Femur (tissue), 1 donor: ENCODE measurements at places on chromosomes 13 and 19.
A peak's percentile ranks its signal among the peaks of the same experiment; 100 is the strongest.

- DNase-seq = no peak
Measured at GRCh38 chr13:80259159-80259558, 81.8 kb downstream of the SPRY2 start.

- no peak for DNase-seq
Measured at GRCh38 chr19:44280916-44281315, 21.2 kb downstream of the ZNF233 start.

DNA sequence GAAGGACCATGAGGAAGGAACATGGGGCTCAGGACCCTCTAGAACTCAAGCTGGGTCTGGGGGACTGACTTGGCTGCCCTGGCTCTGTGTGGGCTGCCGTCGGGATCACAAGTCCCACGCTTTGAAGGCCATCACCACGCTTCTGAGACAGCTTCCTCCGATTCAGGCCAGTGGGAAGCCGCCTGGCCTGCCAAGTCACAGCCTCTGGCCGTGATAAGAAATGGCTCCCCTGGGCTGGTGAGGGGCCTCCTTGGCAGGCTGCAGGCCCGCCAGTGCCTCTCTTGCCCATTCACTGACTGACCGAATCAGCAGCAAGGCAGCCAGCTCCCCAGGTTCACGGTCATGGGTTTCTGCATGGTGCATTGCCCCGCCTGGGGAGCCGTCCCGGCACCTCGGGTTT, 48.8 kb downstream of the COMP start:
- no peak for DNase-seq

DNA sequence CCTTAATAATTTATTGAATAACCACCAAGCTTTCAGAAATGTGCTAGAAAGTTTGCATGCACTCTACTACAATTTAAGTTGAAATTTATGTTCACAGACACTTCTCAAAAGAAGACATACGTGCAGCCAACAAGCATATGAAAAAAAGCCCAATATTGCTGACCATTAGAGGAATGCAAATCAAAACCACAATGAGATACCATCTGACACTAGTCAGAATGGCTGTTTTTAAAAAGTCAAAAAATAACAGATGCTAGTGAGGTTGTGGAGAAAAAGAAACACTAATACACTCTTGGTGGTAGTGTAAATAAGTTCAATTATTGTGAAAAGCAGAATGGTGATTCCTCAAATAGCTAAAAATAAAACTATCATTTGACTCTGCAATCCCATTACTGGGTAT, 308.8 kb upstream of the PCDH9 start:
- no peak for DNase-seq

DNA sequence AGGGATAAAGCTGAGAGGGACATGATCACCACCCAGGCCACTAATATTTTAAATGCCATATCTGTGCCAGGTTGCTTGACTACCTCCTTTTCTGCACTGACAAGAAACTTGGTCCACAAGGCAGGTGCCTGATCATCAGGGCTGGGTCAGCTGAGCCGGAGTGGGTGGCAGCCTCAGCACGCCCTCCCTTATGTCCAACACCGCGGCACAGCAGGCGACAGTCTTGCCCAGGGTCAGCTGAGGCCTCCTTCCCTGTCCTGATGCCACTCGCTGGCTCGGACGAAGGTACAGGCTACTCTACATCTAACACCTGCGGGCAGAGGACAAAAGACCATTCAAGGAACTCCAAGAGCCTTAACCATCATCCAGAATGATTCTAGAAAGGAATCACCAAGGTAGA, 16.9 kb downstream of the ZC3H4 start:
- DNase-seq = no peak

DNA sequence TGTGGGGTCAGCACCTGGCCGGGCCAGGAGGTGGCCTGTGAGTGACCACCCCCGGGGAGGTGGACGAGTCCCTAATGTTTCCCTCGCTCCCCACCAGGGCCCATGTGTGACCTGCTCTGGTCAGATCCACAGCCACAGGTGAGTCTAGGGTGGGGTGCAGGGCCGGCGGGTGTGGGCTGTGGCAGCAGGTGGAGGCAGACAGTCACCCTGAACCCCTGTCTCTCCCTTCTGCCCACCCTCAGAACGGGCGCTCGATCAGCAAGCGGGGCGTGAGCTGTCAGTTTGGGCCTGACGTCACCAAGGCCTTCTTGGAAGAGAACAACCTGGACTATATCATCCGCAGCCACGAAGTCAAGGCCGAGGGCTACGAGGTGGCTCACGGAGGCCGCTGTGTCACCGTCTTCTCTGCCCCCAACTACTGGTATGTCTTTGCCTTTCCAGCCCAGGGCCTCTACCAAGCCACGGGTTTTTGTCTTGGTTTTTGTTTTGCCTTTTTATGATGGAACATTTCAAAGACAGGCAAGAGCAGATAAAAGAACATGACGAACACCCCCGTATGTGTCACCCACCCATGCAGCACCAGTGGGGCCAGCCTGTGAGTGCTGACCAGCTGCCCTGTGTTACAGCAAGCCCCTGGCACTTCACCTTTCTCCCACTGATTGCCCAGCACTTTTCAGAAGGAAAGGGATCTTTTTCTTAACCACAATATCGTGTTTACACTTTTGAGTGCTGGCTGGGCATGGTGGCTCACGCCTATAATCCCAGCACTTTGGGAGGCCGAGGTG, 24.9 kb downstream of the CCDC8 start:
- no peak for DNase-seq

DNA sequence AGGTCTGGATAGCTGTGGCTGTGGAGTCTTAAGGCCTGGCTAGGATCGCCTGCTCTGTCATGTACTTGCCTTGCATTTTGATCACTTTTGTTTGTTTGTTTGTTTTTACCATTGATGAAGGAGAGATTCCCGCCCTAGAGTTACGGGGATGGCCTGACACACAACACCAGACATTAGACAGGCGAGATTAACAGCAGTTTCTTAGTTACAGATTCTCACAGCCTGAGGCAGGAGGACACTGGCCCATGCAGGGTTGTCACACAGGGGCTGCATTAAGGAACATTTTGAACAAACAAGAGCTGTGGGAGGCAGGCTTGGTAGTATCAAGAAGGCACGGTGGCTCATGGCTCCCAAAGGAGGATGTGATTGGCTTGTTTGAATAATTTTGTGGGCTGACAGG, 291.8 kb downstream of the HS6ST3 start:
- no peak for DNase-seq

DNA sequence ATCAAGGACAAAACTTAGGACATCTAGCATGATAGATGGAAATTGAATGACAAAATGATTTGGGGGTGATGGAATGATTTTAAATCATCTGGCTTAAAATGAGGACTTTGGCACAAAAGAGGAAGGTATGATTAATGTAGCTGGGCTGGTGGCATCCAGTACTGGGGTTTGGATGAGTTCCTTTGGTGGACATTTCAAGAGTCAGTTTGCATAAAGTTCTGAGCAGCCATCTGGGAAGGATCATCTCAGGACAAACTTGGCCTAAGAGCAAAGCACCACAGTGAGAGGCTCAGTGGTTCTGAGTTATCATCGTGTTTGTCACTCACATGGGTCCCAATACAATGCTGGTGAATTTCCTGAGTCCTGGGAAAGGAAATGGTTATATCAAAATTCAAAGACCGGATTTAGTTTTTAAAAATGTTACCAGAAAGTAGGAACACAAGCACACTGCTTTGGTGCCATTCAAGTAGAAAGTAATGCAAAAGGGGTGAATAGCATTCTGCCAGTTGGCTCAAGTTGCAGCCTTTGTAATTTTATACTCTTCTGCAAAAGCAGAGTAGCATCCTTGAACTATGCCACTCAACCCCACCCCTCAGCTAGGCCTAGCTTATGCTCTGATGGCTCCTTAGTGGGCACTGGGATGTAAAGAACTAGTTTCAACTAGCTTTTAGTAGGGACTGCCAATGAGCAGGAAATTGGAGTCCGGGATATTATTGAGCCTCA, 219.0 kb downstream of the COG6 start:
- DNase-seq = no peak

DNA sequence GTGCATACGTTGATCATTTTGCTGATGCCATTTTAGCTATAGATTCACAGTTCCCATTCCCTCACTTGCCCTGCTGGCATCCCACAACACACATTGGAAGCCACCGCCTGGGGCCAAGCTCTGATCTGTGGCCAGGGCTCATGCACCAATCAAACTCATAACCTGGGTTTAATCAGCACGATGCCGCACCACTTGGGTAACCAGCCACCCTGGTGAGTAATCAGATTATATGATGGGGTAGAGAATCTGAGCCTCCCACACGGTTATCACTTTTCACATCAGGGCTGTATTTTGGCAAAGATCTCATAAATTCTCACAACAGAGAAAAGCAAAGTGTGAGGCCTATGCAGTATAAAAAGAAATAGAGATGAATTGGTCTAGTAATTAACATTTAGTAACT, 66.0 kb upstream of the TNFRSF19 start:
- no peak for DNase-seq

GRCh38 chr19:47316513-47316912, 6.9 kb downstream of the C5AR1 start:
- DNase-seq = no peak

GRCh38 chr19:3398900-3399278, 32.5 kb downstream of the NFIC start:
- no peak for DNase-seq

DNA sequence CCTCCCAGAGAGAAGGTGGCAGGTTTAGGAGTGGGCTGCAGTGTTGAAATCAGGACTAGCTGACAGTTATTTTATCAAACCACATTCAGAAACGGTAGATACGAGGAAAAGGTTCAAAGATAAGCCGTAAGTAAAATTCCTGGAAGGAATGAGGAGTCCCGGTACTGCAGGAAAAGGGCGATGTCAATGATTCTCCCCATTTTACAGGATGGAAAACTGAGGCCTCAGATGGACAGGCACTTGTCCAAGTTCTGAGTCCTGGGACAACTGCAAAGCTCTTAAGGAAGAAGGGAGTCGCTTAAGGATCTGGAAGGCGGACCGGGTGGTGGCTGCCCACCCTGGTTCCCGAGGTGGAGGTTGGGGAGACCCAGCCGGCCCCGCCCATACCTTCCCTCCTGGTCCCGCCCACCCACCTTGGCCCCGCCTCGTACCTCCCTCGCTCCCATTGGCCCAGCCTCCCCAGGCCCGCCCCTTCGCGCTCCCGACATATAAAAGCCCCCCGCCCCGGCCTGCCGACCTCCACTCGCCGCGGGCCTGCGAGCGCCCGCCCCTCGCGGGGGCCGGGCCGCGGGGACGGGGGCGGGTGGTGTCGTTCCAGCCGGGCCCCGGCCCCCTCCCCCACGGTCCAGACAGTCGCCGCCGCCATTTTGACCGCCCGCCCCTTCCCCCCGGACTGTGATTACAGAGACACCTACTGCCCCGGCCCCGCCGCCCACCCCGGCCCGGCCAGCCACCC, 603 bp downstream of the RFX1 start:
- DNase-seq = peak; percentile 95

DNA sequence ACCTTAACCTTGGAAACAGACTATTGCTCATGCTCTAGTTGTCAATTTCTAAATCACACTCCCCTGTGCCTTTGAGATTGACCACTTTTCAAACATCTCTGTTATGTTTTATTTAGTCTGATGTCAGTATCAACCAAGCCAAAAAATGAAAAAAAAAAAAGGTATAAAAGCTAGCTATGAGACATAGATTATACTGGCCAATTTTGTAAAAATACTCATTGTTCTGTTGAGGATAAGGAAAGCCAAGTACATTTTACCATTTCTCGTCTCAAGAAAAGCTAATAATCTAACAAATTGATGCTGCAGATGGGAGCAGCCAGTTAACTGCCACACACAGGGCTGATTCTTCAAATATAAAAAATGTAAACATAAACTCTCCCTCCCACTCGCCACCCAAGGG, 572.6 kb upstream of the KLF12 start:
- DNase-seq = no peak

- no peak for DNase-seq
Measured at GRCh38 chr13:87128036-87128435, 543.1 kb upstream of the SLITRK5 start.

DNA sequence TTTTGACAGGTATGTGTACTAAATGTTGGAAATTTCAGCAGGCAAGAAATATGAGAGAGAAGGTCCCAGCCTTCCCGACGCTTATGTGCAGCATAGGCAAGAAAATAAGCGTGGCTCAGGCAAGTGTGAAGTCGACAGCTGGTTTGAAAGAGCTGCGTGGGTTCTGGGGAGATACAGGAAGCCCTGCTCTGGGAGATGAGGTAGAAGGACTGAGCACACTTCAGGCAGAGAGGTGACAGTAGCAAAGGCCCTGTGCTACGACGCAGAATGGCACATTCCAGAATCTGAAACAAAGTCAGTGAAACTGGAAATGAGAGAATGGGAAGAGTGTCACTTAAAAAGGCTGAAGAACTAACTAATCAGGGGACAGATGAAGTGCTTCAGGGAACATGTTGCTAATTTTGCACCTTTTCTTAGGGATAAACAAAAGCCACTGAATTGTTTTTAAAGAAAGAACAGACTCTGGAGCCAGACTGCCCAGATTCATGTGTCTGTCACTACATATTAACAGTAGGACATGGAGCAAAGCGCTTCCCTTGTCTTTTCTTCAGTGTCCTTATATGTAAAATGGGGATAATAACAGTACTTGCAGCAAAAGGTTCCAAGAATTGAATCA, 160.1 kb downstream of the SPRY2 start:
- DNase-seq = no peak

DNA sequence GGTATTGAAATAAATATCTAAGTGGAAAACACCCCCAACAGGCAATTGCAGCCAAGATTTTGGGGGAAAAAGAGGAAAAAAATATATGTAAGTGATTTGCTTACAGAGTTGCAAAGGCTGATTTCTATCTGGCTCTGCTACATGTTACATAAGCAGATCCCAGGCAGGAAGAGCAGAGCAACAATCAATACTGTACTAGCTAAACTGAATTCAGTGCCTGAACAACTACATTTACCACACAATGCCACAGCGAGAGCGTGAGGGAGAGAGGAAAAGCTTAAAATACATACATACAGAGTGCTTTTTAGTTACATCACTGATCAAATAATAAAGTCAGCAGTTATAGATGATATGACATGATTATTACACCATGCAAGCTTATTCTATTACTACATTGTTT, 665.6 kb upstream of the ARGLU1 start:
- no peak for DNase-seq

DNA sequence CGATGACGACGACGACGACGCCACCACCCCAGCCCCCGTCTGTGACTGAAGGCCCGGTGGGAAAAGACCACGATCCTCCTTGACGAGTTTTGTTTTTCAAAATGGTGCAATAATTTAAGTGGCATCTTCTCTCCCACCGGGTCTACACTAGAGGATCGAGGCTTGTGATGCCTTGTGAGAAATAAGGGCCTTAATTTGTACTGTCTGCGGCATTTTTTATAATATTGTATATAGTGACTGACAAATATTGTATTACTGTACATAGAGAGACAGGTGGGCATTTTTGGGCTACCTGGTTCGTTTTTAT, 2.5 kb downstream of the KLF2 start:
- DNase-seq = no peak

GRCh38 chr13:22061806-22062391, 391.0 kb downstream of the FGF9 start:
- no peak for DNase-seq
